ENCODE measurements at places on chromosomes 3 and 15.

GRCh38 chr15:70314688-70315087 is 217.0 kb upstream of the TLE3 start:
- no peak for DNase-seq

- no peak for DNase-seq
Observed at GRCh38 chr3:5013021-5013906, 34.0 kb downstream of the BHLHE40 start.

DNA sequence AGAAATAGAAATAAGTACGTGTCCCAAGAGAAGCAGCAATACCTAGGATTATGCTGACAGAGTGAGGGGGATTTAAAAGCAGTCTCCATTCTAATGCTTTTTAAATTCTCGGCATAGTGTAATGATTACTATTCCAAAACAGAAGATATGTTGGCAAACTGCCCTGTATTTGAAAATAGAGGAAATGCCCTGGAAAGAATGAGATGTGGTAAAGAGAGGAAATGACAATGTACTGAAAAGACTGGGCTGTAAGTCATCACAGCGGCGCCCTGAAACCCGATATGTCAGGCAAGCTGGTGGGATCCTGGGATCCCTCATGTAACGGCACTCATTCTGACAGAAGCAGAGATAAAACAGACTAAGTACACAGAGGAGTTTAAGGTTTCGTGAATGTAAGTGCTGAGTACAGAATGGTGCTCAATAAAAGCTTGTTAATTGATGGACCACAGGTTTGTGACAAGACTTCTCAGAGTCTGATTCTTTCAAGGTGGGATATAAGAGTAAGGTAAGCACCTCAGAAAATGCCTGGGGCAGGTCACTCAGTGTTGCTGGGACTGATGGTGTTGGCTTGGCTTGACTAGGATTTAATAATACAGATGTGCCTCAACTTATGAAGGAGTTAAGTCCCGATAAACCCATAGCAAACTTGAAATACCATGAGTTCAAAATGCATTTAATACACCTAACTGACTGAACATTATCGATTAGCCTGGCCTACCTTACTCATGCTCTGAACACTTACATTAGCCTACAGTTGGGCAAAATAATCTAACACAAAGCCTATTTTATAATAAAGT is 91.4 kb downstream of the NFKBIZ start:
- no peak for DNase-seq

- no peak for DNase-seq
Observed at GRCh38 chr3:25372167-25372566, 55.9 kb upstream of the RARB start.

- no peak for DNase-seq
Observed at GRCh38 chr15:39947401-39948197, 13.7 kb downstream of the EIF2AK4 start.

DNA sequence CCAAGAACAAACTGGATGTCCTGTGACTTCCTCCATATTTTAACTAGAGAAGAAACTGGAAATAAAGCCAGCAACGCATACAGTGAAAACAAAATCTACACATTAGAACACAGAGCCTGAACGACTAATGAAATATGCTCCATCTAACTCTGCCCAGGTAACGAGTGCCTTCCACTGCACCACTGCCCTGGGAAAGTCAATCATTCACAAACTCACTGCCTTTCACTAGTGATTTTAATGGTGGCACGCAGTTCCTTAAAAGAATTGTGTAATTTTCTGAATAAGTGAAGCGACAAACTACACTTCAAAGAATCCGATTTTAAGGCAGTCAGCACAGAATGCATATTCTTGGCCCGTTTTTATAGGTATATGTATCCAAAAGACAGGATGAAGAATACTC is 416.0 kb downstream of the SHQ1 start:
- no peak for DNase-seq

GRCh38 chr15:62853841-62854225 is 188.7 kb upstream of the TPM1 start:
- no peak for DNase-seq

GRCh38 chr3:64456674-64457073 is 231.1 kb downstream of the ADAMTS9 start:
- no peak for DNase-seq

DNA sequence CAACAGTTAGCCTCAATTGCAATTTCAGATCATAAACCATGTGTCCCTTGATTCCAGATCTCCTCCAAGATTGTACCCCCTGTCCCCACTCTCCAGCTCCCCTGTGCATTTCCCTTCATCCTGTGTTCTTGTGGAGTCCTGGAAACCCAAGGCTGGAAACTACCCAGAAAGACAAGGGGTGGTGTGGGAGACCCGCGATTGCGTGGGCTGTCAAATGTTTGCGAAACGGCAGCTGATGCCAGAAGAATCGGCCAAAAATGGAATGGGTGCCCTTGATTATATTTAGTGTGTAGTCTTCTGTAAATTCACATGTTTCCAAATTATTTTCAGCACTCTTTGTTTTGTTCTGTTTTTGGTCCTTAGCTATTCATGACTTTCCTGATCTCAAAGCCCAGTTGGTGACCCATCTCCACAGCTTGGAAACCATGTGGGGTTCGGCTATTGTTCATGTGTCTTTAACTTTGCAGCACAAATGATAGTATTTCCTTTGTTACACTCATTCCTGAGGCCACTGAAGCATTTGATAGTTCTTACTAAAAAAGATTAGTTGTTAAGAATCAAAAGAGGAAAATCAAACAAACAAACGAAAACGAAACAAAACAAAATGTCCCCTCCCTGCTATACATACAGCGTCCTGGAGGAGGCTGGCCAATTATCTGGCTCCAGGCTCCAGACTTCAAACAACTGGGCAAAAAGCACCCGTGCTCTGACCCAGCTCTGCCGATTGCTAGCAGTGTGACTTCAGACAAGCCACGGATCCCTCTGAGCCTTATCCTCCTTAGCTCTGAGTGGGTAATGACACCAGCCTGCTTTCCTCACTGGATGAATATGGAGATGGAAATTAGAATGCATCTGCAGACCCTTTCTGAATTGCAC is 120.9 kb downstream of the CACNA2D3 start:
- DNase-seq, result no peak

DNA sequence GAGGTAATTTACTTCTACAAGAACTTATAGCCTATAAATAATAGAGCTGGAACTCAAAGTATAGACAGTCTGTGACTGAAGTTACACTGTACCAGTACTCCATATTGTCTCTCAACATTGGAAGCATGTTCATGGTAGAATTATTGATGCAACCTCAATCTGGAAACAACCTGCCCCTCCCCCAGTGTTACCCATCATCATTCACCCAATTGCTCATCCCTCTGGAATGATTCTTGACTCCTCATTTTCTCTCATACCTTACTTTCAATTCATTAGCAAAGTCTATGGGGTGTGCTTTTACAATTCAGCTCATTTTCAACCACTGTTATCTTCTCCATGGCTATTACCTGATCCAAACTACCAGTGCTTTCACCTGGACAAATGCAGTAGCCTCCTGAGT is 151.7 kb downstream of the CPNE4 start:
- no peak for DNase-seq

GRCh38 chr3:192364316-192364715 is 363.0 kb downstream of the FGF12 start:
- DNase-seq, result no peak

DNA sequence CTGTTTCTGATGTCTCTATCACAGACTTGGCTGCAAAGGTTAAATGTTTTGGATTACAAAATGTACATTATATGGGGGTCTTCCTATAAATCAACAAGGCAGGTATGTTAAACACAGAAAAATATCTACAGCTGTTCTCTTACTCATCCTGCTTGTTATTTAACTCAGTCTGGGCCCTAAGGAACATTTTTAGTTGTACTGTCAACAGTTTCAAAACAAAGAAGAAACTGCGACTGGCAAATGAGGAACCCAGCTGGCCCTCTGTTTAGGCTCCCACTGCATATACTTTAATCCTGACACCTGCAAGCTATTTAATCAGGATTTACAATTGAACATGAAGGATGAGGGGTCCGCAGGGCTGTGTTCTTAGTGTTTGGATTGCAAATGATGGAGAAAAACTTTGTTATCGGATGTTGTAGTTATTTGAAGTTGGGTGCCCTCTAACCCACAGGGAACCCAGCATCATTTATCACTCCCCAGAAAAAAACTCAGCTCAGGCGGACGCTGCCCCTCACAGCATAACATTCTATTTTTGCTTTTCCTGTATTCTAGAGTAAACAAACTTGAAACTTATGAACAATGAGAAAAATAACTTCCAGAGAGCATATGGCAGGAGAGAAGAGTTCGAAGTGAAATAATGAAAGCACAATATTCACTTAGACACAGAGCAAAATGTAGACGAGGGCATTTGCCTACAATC is 91.2 kb downstream of the POLR2M start:
- DNase-seq, result no peak

GRCh38 chr15:76059320-76060117 is at the start of gene TMEM266:
Gene TMEM266, plus strand, starts transcription at chr15:76059985. Its CDS starts 74,279 bp downstream, at chr15:76134264.
- no peak for DNase-seq

GRCh38 chr15:31353931-31354330 is 27.3 kb downstream of the KLF13 start:
- no peak for DNase-seq

DNA sequence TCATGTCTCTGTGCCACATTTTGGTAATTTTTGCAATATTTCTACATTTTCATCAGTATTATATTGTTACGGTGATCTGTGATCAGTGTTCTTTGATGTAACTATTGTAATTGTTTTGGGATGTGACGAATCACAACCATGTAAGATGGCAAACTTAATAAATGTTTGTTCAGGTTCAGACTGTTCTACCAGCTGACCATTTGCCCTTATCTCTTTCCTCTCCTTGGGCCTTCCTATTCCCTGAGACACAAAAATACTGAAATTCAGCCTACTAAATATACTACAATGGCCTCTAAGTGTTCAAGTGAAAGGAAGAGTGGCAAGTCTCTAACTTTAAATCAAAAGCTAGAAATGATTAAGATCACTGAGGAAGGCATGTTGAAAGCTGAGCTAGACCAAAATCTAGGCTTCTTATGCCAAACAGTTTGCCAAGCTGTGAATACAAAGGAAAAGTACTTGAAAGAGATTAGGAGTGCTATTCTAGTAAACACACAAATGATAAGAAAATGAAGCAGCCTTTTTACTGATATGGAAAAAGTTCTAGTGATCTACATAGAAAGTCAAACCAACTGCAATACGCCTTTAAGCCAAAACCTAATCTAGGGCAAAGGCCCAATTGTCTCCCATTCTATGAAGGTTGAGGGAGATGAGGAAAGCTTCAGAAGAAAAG is 952.8 kb downstream of the ROBO1 start:
- no peak for DNase-seq

GRCh38 chr15:50977162-50977561 is 68.7 kb downstream of the AP4E1 start:
- no peak for DNase-seq

- DNase-seq, result no peak
Observed at GRCh38 chr3:51384055-51384725, 901 bp upstream of the MANF start.

DNA sequence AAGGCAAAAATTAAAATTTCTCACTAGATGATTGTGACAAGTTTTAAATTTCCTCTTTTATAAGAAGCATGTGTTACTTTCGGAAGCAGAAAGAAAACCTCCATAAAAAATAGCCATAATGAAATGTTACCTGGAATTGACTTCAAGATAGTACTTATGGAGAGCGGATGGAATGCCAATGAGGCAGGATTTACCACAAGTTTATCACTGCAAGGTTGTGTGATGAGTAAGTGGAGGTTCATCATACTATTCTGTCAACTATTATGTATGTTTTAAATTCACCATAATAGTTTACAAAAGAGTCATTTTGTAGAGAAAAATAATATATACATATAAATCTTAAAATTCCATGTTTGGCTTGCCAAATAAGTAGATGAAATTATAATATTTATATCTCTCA is 230.3 kb downstream of the SCAPER start:
- DNase-seq, result no peak

DNA sequence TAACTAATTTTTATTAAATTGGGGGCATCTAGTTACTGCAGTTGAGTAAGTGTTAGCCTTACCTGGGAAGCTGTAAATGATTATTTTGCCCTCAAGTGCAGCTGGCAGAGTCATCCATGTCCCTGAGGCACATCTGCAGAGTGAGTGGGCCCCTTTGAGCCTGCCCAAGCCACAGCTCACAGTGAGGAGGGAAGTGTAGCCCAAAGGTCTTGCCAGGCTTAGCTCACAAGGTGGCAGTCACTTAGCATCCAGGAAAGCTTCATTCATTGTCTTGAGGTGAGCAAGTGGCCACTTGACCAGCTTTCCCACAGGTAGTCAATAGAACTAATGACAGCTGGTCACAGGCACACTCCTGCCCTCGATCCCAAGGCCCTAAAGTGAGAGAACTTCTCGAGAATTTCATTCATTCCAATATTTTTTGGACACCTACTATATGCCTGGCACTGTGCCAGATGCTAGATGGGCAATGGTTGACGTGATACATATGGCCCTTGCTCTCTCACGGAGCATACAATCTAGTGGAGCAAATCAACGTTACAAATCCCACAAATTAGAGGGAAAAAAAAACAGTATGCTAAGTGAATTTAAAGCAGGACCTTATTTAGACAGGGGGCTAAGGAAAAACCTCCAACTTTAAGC is 163.3 kb upstream of the IL12A start:
- DNase-seq, result no peak

DNA sequence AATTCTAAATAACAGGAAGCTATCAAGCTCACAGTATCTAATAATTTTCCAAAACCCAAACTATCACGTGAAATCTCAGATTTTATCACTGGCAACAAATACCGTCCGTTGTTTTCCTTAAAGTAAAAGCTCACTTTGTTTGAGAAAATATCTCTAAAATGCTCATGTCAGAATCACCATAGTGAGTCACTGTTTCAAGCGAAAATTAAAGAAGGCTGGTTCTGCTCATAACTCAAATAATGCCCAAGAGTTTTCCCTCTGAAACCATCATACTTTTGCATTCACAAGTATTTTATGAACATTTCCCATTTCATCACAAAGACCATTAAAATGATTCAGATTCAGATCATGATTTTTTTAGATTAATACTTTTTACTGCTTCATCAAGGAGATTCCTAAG is 50.6 kb downstream of the TBL1XR1 start:
- DNase-seq, result no peak

GRCh38 chr15:99098991-99099390 is 5.9 kb upstream of the SYNM start:
- no peak for DNase-seq

- DNase-seq, result no peak
Observed at GRCh38 chr15:41996921-41997592, 23.8 kb downstream of the PLA2G4E start.

DNA sequence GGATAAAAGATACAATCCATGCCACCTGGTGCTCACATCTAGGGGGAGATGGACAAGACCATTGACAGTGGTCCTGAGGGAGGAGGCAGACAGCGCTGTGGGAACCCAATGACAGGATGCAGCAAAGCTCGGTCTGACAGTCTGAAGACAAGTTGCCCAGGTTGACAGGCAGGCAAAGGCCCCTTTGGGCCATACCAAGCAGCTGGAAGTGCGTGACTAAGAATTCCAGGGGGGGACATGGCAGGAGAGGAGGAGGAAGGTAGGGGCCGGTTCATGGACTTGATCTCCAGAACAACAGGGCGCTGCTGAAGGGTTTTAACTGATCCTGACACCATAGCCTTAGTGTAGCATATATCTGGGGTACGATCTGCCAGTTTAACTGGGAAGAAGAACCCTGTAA is 83.4 kb downstream of the RPLP1 start:
- DNase-seq, result no peak

Data from stimulated activated CD8-positive, alpha-beta memory T cell treated with anti-CD3 and anti-CD28 coated beads, Interleukin-12 subunit alpha, Interleukin-12 subunit beta, amount 100 ng/mL, for 1 hour (primary cell).